ENCODE measurements at places on chromosomes 7 and 10.

DNA sequence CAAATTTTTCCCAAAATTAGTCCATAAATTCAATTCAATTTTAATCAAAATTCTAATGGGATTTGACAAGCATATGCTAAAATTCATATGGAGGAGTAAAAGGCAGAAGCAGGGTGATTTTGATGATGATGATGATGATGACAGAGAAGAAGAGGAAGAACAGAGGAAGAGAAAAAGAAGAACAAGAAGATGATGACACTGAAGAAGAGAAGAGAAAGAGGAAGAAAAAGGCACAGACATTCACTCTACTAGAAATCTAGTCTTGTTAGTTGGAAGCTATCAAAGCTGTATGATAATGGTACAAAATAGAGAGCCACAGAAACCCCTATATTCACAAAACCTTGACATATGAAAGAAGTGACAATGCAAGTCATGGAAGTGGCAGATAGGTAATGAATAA is 157.9 kb downstream of the ELMO1 start:
- no peak for DNase-seq

DNA sequence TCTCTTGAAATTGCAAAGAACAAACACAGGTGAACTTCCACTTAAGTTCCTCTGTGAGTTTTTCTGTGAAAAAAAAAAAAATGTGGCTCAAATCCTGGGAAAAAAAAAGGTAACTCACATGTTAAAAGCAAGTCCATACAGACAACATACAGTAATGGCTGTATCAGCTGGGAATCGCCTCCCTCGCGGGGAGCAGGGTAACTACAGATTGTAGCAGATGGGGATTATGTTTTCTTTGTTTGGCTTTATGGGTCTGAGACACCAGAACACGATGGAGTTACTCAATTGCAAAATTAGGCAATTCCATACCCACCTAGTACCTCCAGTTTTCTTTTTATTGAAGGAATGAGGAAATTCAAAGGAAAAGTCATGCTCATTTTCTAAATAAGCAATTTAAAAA is 42.3 kb downstream of the FEZF1 start:
- DNase-seq: no peak

GRCh38 chr10:20396205-20396604 is 500.9 kb downstream of the NEBL start:
- DNase-seq: no peak

DNA sequence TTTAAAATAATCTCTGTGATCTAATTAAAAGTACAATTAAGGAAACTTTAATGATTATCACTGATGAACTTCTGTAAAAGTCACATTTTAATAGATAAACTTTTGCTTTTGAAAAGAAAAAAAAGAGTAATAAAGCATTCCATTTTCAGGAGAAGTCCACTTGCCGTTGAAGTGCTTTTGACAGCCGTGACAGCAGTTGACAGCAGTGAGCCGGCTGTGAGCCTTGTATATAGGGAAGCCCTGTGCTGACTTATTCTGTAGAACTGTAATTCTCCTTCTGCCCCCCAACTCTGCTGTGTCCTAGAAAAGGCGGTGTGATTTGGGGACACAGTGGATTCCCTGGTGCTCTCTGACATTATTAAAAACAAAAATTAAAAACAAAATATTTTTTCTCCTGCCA is 78.0 kb downstream of the POM121L12 start:
- no peak for DNase-seq

DNA sequence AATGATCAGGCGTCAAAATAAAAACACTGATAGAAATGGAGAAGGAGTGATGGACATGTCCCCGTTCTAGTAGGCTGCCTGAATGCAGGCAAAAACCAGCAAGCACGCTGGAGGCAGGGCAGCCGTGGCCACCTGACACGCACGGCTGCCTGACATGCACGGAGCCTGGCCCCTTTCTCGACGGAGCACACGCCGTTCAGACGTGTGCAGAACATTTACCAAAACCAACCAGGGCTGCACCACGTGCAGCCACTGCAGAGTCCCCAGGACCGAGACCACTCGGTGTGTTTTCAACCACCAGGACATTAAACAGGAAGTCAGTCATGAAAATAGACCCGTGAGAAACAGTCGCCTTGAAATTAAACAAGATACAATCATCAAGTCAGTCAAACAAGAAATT is 61.9 kb upstream of the NKX6-2 start:
- no peak for DNase-seq

GRCh38 chr7:130529417-130529816 is 37.5 kb downstream of the MEST start:
- DNase-seq: no peak

DNA sequence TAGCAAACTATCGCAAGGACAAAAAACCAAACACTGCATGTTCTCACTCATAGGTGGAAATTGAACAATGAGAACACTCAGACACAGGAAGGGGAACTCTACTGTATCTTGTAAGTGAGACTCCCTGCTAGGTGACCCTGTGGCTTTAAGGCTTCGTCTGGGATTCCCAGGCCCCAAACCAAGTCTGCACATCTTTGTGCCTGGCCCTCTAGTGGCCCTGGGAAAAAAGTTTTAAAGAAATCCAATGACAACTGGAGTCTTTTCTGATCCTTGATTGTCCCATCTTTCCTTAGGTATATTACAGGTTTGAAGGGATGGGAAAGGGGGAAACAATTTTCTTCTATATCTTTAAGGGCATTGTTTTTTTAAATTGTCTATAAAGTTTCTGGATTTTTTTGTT is 10.6 kb upstream of the LIPM start:
- no peak for DNase-seq

- DNase-seq: no peak
Measured at GRCh38 chr10:31836569-31837406, 91.8 kb downstream of the ARHGAP12 start.

DNA sequence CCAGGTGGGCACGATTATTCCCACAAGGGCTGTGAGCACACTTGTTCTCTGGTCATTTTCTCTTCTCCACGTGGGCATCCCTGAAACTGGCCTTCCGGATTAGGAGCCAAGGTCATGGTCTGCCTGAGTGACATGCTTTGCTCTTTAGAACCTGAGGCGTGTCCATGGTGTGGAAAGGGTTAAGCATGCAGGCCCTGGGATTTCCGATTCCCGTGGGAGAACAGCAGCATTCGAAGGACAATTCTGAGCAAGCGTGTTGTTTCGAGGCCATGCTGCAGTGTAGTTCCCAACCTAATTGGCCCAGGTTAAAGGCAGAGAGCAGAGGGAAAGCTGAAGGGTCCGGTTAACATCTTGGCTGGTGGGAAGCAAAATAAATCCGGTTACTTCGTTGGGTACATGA is 245.9 kb downstream of the SKAP2 start:
- no peak for DNase-seq

DNA sequence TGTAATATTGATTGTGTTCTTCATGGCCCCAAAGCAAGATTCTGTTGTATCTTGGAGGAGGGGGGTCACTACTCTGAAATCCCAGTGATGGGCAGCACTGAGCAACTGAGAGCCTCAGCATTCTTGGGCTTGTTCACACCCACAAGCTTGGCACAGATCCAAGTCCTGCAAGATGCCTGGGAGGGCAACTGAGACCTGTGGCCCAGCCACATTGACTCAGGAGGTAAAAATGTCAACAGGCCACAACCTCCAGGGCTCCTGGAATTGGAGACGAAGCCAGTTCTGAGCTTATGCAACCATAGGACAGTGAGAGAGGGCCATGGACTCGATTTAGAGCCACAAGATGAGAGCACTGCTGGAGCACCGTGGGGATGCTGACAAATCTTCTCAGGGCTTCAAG is 3.1 kb upstream of the DOCK1 start:
- DNase-seq: no peak

- no peak for DNase-seq
Measured at GRCh38 chr7:77537778-77538280, 734 bp downstream of the PTPN12 start.

GRCh38 chr10:76397181-76398042 is 966.0 kb downstream of the LRMDA start:
- no peak for DNase-seq

GRCh38 chr10:17510242-17510908 is 56.0 kb upstream of the ST8SIA6 start:
- DNase-seq: peak; percentile 15
